ENCODE measurements at places on chromosomes 7 and 10.

GRCh38 chr7:155369766-155370165 is 72.1 kb downstream of the INSIG1 start:
- no peak for DNase-seq

DNA sequence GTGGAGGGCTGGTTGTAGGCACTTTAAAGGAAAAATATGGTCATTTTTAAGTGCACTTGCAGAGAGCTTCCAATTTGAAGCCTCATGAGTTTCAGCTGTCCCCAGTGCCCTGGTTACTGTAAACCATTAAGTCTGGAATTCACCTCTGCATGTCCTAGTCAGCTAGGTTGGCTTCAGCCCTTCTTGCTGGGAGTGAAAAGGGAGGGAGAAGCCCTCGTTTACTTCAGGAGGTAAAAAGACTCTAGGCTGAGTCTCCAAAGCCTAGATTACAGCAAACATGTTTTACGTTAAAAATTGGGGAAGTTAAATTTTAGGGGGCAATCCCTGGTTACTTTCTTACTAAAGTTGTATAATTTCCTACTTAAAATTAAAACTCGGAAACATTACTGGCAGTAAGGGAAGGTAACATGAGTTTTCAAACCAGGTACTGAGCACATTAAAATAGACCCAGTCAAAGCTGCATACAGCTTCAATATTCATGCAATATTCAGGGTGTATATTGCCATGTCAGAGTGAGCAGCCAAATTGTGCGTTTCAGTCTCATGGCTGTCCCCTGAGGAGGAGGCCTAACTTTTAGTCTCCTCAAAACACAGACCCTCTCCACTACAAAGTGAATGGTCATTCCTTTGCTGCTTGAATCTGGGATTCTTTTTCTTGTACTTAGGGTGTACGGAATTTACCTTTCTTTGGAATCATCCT is 156.7 kb downstream of the PRKG1 start:
- DNase-seq, result no peak

- peak; percentile 21 for DNase-seq
Observed at GRCh38 chr10:43075612-43076003, 1.3 kb upstream of the RET start.

DNA sequence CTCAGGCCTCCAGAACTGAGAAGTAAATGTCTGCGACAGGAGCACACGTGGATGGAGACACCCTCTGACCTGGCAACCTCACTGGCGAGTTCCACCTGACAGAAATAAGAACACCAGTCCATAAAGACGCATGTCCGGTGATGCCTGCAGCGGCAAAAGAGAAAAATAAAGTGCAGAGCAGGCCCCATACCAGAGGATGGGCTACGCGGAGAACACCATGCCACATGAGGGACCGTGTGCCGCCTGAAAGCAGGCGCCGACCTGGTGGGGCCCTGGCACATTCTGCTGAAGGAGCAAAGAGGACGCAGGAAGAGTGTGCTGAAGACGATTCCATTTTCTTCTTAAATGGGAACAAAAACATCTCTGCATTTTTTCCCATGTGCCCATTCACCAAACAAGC is 105.0 kb downstream of the VIPR2 start:
- DNase-seq, result no peak

GRCh38 chr7:104973227-104973626 is 40.8 kb upstream of the KMT2E start:
- DNase-seq, result no peak

DNA sequence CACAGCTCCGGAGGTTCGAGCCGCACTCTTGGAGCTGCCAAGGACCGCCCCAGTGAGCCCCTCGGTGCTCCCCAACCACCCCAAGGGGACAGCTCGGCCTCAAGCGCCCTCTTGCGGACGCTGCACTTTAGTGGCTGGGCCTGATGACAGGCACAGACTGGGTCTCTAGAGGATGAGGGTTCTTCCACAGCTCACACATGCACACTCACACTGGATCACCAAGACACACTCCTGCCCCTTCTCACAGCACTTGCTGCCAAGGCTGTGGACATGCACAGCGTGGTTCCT is 2.1 kb downstream of the RET start:
- DNase-seq, result peak; percentile 42

DNA sequence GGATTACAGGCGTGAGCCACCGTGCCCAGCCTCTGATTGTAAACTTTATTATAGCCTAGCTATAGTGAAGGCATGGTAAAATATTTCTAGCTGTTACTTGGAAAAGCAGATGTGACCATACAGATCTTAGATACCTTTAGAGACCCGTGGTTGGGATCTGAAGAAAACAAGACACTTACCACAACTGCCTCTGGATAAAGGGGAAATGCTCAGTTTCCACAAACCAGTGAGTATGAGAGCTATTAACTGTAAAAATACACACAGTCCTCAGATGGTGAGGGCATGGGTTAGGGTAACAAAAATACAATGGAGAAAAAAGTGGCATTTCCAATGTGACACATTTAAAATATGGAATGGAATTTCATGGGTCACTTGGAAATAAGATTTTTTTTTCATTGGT is 63.0 kb downstream of the ZNF438 start:
- DNase-seq, result no peak

DNA sequence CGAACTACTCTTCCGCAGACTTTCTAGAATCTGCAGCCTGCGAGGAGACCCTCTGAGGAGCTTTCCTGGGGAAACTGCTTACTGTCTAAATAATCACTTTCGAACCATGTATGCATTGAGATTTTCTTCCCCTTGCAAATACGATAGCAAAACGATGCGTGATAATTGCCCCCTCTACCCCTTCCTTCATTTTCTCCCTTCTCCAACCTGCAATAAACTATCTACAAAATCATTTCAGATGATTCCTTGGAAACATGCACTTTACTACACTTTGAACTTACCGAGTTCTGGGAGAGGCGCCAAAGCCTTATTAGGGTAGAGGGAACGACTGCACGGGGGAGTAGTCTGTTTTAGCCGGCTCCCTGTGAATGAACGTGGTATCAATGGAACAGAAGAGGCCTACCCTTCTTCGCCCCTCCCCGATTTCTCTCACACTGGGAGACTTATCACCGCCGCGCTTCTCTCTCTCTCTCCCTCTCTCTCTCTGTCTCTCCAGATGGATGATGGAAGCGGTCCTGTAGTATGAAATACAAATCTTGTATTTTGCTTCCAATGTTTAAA is at the start of gene FGFBP3:
FGFBP3 (minus strand) TSS at position 370 of the 561 bp plus-strand sequence. CDS start 517 bp downstream, outside the sequence.
- peak; percentile 58 for DNase-seq

DNA sequence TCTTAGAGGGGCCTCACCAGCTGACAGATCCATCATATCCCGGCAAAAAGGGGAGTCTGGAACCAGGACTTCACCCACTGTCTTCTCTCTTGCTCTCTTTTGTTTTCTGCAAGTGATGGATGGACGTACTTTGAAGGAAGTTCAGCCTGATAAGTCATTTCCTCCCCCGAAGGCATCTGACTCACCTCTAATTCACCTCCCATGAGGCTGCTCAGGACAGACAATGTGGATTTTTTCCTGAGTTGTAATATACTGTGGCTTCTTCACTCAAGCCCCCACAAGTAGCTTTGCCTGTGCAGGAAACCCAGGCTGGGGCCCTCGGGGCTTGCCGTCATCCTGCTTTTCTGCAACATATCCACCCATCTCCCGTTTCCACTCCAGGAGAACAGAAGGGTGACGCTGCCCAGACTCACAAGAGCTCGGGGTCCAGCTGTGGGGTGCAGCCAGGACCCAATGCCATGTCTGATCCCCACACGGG is 70.4 kb downstream of the ASB13 start:
- no peak for DNase-seq

- DNase-seq, result no peak
Observed at GRCh38 chr7:130887957-130888371, 154.0 kb upstream of the KLF14 start.

DNA sequence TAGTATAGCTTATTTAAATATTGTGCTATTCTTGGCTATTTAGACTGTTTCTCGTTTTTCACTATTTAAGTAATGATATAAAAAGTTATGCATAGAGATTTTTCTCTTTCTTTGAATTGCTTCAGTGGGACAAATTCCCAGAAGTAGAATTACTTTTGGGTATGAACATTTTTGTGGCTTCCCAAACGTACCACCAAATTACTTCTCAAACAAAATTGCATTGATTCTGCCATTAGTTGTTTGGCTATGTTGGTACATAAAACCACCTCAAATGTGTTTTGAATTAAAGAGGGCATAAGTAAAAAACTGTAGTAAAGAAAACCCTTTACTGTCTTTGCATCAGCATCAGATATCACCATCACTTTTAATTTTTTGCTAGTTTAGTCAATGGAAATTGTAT is 31.0 kb downstream of the AKR1B1 start:
- DNase-seq, result no peak

DNA sequence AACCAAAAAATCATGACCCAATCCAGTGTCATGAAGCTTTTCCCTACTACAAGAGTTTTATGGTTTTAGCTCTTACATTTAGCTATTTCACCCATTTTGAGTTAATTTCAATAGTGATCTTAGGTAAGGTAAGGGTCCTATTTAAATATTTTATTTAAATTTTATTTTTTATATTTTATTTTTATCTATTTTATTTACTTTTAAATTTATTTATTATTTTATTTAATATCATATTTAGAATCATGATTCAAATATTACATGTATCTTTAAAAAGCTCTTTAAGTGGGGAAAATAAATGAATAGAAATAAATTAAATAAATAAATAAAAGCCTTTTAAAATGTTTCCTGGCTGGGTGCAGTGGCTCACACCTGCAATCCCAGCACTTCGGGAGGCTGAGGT is 276.0 kb downstream of the SKIDA1 start:
- DNase-seq, result no peak

GRCh38 chr10:8790390-8790789 is 735.9 kb downstream of the GATA3 start:
- no peak for DNase-seq

DNA sequence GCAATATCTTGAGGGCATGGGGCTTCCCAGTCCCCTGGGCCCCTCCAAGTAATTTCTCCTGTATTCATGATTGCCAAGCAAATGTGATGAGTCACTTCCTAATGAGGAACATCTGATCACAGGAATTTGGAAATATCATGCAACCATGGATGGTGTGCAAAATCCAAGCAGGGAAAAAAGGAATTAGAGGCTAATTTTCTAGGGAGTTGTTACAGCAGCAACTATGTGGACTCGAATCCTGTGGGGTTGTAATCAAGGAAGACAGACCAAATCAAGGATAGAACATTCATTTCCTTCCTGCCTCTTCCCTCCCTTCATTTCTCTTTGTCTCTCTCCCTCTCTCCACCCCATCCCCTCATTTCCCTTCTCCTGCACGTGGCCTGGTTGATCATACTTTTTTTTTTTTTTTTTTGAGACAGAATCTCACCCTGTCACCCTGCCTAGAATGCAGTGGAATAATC is 23.9 kb upstream of the AGFG2 start:
- no peak for DNase-seq

- DNase-seq, result no peak
Observed at GRCh38 chr10:581776-582330, 107.6 kb downstream of the DIP2C start.

DNA sequence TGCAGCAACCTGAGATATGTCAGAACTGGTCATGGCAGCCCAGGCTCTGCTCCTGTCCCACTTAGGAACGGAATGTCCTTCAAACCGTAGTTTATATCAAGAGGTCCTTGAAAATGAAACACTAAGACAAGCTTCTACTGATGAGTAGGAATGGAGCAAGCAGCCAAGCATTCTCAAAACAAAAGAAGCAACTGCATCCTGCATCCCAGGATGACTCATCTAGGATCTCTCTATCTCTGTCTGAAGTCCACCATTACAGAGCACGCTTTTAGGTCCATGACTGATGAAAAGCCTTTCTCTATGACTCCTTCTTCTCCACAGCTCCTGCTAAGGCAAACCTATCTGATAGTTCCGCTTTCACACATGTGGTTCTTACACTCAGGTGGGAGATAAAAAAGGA is 16.3 kb downstream of the MBL2 start:
- no peak for DNase-seq

- DNase-seq, result no peak
Observed at GRCh38 chr10:119190353-119190752, 11.7 kb upstream of the PRDX3 start.

- DNase-seq, result no peak
Observed at GRCh38 chr7:130275826-130276297, 9.2 kb downstream of the CPA2 start.

DNA sequence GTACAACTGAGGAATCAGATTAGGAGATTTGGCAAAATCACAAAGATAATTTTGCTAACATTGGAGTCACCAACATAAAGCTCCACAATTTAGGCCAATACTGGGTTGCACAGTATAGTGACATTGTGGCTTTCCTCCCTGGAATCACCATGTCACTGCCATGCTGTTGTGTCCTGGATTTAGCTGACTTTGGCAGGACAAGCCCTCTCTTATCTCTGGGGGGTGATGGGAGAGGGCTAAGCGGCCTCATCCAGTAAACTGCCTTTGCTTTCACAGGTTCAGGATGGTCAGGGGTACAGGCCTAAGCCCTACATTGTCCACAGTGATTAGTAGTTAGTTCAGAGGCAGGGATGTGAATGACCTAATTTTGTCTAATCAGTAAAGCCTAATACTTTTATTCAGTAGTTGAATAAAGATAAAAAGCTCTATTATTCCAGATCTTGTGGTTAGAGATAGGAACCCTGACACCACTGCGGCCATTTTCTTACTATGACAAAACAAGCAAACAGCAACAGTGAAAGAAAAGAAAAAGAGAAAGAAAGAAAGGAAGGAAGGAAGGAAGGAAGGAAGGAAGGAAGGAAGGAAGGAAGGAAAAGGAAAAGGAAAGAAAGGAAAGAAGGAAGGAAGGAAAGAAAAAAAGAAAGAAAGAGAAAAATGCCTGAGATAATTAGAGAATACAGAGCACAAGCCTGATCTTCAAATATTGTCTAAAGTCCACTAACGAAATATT is 140.1 kb downstream of the ETV1 start:
- DNase-seq, result no peak

DNA sequence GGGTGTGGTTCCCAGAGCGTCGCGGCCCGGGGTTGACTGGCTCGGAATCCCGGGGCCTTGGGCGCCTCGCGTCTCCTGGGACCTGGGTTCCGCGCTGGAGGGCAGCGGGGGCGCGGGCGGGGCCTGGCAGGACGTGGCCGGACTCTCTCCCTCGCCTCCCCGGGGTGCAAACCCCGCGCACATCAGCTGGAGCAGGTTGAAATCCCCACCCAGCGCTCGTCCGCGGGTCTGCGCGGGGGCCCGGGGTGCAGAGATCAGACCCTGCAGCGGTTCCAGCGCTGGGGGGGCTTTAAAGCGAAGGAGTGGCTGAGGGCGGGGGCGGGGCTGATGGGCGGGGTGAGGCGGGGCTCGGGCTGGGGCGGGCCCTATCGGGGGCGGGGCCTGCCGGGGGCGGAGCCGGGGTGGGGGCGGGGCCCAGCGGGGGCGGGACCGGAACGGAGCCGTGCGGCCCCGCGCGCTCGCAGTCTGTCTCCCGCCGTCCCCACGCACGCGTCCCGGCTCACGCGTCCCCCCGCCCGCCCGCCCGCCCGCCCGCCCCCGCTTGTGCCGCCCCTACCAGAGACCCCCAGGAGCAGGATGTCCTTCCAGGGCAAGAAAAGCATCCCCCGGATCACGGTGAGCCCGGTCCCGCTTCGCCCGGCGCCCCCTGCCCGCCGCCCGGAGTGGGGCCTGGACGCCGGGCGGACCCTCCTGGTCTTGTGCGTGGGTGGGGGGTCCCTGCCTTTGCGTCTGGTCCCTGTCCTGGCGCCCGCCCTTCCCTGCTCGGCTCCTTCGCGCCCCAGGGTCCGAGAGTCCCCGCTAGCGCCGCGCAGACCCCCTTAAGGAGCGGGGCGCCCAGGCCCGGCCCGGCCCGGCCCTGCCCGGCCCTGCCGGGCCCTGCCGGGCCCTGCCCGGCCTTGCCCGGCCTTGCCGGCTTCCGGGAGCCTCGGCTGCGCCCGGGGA is at the start of gene DPYSL4:
DPYSL4 (plus strand) TSS at position 461 of the 942 bp plus-strand sequence; CDS start at position 577, 116 bp downstream.
- peak; percentile 26 for DNase-seq

Data from activated CD4-positive, alpha-beta T cell treated with anti-CD3 and anti-CD28 coated beads, Interleukin-2, Interleukin-6, amounts not matched to agents 100 ng/mL and 50 ng/mL, durations not matched to agents 16 hours and 8 hours (primary cell).